ENCODE measurements at places on chromosomes 1 and 21. TPM values are rescaled to one million over a fixed set of nuclear protein-coding genes. Genes with fewer than 3 reads are reported as not detected.

Gene FCMR
- total RNA-seq: not detected

Gene DISP1
- total RNA-seq: 4.3 TPM

Gene FAM43B
- total RNA-seq: 2.2 TPM

Gene FAM72D
- 12.7 TPM for total RNA-seq

Gene NEK7
- 10.0 TPM for total RNA-seq

Gene AMY2A
- total RNA-seq: not detected

DNA sequence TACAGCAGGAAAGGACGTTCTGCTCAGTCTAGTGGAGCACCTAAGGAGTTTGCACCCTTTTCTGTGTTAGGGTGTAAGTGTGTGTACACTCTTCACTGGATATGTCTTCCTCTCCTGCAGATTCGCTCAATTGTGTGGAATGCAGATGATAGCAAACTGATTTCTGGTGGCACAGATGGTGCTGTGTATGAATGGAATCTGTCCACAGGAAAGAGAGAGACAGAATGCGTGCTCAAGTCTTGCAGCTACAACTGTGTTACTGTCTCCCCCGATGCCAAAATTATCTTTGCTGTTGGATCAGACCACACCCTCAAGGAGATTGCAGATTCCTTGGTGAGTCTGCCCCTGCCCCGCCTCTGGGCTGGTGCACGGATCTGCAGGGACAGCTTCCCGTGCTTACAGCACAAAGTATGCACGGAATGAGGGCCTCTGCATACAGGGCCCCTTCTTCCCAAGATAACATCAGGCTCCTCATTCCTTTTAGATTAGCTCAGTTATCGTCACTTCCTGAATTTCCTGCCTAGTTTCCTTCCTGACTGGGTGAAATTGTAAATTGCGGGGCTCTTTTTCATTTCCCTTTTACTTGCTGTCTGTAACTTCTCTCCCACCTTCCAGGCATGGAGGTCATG, 34.6 kb downstream of the CFAP57 start:
- no peaks in the 10 kb centered on the region for H3K36me3 ChIP-seq
- H3K27me3 ChIP-seq: no peaks in the 10 kb centered on the region
- H3K4me3 ChIP-seq: no peak overlapping the region

DNA sequence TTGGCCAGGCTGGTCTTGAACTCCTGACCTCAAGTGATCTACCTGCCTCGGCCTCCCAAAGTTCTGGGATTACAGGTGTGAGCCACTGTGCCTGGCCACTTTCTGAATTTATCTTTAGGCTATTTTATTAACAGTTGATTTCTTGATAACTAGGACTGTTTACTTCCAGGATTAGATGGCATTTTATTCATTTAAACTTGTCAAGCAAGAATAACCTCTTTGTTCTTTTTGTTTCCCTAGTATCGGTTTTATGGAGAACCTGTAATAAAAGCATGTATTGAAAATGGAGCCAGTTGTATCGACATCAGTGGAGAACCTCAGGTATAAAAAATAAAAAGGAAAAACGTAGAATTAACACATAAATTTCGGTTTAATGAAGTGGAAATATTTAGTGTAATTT, 11.5 kb downstream of the SCCPDH start:
- no peaks in the 10 kb centered on the region for H3K27me3 ChIP-seq
- no peak overlapping the region for H3K4me3 ChIP-seq
- DNase-seq: no peak
- no peaks in the 10 kb centered on the region for H3K4me1 ChIP-seq
- H3K36me3 ChIP-seq: no peaks in the 10 kb centered on the region
- no peak overlapping the region for H3K27ac ChIP-seq

GRCh38 chr1:27622828-27623227, 12.2 kb downstream of the FGR start:
- no peaks in the 10 kb centered on the region for H3K36me3 ChIP-seq
- no peak overlapping the region for H3K27ac ChIP-seq
- no peak overlapping the region for H3K4me3 ChIP-seq
- no peak for DNase-seq
- peaks cover 7% of the 10 kb centered on the region for H3K4me1 ChIP-seq

GRCh38 chr1:30147188-30147587, 576.2 kb downstream of the MATN1 start:
- no peaks in the 10 kb centered on the region for H3K4me1 ChIP-seq
- H3K27ac ChIP-seq: no peak overlapping the region
- no peaks in the 10 kb centered on the region for H3K27me3 ChIP-seq

DNA sequence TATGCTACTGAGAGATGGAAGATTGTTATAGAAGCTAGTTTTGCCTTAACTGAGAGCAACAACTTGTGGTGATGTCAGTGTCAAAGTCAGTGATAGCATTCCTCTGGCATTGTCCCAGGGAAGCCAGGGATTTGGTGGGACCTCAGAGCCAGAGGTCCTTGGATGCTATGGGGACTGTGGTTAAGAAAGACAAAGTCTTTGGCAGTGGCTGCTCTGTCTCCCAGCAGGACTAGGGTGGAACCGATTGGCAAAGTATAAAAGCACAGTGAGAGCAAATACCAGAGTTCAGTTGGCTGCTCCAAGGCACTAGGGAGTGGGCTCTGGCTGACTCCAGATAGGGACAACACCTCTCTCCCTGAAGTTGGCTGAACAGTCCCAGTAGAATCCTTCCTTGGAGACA, 104.8 kb downstream of the GDAP2 start:
- no peaks in the 10 kb centered on the region for H3K36me3 ChIP-seq
- no peak overlapping the region for H3K27ac ChIP-seq
- DNase-seq: no peak
- H3K4me1 ChIP-seq: no peaks in the 10 kb centered on the region
- H3K4me3 ChIP-seq: no peak overlapping the region

DNA sequence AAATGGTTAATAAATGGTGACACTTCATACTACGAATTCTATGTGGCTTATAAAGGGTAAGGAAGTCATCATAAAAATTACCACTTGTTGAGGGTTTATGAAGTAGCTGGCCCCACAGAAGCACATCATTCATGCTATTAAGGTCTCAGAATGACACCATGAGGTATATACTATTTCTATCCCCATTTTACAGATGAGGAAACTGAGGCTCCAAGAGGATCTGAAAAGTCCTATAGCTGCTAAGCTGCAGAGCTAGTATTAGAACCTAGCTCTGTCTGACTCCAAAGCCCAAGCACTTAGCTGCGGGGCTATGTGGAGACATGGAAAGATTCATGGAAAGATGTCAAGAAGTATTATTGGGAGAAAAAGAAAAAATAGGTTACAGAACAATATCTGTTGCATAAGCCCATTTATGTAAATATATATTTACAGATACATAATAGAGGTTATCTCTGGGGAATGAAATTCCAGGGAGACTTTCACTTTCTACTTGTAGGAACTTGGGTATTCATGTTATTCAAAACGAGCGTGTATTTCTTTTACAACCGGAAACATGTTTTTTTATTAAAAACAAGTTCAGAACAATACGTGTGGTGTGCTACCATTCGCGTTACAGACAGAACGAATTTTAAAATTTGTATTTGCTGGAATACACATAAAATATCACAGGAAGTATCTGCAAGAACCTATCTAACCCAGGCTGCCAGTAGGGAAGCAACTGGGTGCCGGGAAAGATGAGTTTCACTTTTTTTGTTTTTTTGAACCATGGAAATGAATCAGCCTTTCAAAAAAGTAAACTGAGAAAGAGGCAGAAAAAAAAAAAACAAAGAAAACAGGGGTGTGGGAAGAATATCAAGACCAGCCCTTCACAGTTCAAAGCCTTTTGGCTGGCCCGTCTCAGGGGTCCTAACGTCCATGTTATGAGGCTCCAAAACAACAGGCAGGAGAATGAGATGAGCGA, 13.4 kb downstream of the SPOCD1 start:
- no peak overlapping the region for H3K4me3 ChIP-seq
- no peaks in the 10 kb centered on the region for H3K27me3 ChIP-seq
- peak; percentile 3 for DNase-seq
- H3K4me1 ChIP-seq: no peaks in the 10 kb centered on the region
- H3K36me3 ChIP-seq: no peaks in the 10 kb centered on the region
- H3K27ac ChIP-seq: no peak overlapping the region
